Lower leg skin (tissue), 4 donors: ENCODE measurements at places on chromosomes 3 and 15. TPM values are rescaled to one million over a fixed set of nuclear protein-coding genes. Genes with fewer than 3 reads are reported as not detected.
A peak's percentile ranks its signal among the peaks of the same experiment; 100 is the strongest.

The UQCRC1 gene
- 373 TPM for total RNA-seq

DNA sequence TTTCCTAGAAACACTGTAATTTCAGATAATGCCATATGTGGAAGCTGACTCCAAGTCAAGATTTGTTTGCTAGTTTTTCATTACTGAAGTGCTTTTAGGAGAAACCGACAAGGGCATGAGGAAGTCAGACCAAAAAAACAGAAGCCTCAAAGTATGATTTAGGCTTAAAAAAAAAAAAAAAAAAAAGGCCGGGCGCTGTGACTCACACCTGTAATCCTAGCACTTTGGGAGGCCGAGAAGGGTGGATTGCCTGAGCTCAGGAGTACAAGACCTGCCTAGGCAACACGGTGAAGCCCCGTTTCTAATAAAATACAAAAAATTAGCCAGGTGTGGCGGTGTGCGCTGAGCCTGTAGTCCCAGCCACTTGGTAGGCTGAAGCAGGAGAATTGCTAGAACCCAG lies 11.6 kb downstream of the RPL15 start:
- DNase-seq = no peak

GRCh38 chr3:183635431-183636220 lies at the start of gene KLHL24:
KLHL24 (plus strand) TSS chr3:183635623; CDS start chr3:183650357, 14,734 bp downstream.
- peak; percentile 93 for DNase-seq

DNA sequence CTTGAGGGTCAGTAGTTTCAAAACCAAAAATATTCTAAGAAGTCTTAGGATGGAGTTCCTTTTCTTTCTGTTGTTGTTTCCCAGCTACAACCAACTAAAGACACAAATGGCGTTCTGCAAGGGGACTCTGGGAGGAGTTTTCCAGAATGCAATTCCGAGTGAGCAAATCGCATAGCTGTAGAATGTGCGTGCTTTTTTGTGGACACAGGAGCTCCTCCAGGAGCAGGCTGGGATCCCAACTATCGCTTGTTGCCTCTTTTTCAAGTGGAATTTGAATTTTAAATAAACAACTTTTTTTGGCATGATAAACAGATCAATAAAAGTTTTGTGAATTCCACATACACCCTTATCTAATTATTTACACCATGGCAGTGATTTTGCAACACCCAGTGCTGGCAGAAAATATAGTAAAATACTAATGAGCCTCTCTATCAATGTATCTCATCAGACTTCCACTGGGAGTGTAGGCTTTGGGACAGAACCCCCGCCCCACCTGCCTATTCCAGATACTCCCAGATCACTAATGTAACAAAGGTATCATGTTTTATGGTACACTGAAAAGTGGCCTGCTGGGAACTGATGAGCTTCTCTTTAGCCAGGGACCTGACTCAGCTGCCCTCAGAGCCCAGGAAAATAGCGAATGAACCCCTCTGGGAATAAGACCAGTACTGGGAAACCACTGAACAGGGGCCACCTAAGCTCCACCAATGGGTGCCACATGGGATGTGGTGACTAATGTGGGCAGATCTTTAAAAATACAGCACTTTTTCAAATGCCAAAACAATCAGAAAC lies 66.4 kb downstream of the LMCD1 start:
- DNase-seq = no peak

GRCh38 chr3:80676866-80677265 lies 909.1 kb upstream of the ROBO1 start:
- no peak for DNase-seq

- no peak for DNase-seq
Observed at GRCh38 chr3:41148901-41149300, 50.4 kb upstream of the CTNNB1 start.

- DNase-seq = no peak
Observed at GRCh38 chr3:67699882-67700281, 45.5 kb upstream of the SUCLG2 start.
